NCI-H82 (cell line): ENCODE measurements at places on chromosomes 5 and 9.

- no peak for DNase-seq
Observed at GRCh38 chr5:159805021-159805420, 111.3 kb upstream of the ADRA1B start.

DNA sequence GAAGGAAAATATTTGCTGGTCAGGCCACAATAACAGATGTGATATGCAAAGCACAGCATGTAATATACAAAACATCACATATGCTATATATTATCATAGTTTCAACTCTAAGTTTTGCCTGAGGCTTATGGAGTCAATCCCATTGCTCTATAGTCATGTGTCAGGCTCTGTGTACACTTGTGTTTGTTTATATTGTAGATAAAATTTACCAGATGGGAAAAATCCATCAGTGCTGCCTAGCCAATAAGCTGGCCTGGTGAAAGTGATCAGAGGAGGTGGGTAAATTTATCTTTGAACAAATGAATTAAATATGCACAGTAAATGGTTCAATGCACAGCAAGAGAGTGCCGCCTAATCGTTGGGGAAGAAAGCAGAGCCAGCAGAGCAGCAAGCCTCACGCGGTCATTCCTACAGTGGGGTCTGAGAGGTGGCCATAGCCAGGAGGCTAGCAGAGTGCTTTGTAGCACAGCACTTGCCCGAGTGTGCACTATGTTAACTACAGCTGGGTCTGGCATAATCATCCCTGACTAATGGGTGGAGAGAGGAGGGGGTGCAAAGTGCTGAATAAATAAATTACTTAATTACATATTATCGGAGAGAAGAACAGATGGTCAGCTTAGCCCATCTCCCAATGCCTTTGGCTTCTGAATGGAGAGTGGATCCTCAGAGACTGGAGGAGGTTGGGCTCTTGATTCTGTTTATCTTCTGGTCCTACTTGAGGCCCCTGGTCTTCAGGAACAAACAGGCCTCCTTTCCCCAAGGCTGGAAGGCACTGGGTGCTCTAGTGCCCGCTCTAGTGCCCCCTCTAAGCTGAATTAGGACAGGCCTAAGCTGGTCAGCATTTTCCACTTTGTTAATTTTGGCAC, 153.5 kb downstream of the MAT2B start:
- peak; percentile 98 for DNase-seq

DNA sequence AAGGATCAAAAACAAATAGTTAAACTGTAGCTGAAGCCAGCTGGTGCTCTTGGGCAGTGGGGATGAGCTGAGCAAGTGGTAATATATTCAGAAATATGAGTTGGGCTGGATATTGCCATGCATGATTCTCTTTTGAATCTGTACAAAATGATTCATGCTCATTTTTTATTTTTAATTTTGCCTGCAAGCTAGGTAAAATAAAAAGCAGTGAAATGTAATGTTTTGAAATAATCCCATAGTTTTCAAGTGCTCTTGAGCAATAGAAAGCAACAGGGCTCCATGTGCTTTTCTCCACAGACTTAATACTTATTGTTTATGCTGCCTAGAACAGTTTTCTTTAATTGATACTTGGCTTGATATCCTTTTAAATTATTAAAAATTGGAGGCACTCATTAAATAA, 489.3 kb downstream of the TLE4 start:
- no peak for DNase-seq

- DNase-seq, result no peak
Observed at GRCh38 chr5:149793256-149793550, 63.1 kb downstream of the PPARGC1B start.

- peak; percentile 57 for DNase-seq
Observed at GRCh38 chr5:115246361-115246991, 16.2 kb downstream of the PGGT1B start.

- peak; percentile 69 for DNase-seq
Observed at GRCh38 chr9:93003552-93004407, 54.7 kb upstream of the SUSD3 start.

DNA sequence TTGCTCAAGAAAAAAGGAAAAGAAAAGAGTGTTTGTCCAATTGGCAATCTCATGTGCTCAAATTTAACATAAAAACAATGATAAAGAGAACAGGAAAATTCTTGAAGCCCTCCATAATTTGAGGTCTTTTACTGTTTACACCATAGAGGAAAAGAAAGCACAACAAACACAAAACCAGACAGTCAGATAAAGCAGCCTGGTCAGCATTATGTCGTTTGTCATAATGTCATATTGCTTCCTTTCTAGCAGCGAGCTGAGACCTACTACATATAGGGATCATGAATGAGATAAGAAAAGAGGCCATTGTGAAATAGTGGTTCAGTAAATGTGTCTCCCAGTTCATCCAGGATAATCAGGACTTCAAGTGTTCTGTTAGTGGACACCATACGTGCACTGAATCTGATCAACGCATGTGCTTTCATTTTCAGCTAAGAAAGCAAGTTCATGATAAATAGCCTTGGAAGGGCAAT, 64.7 kb upstream of the SELENOP start:
- DNase-seq, result no peak

DNA sequence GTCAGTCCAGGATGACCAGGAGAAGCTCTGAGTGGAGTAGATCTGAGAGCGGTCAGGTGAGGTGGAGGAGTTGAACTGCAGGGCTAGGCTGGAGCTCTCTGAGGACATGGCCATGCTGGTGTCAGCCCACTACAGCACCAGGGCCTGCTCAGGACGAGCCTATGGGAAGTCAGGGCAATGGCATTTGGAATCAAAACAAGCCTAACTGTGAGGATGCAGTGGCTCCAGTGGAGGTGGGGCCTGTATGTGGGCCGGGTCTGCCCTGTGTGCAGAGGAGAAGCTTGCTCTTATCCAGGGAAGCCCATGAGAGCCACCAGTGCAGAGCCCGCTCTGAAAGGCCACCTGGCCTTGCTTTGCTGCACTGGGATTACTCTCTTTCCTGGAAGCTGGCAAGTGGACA, 11.1 kb downstream of the CXCL14 start:
- no peak for DNase-seq

- DNase-seq, result no peak
Observed at GRCh38 chr5:372996-373709, 51.6 kb downstream of the AHRR start.

- DNase-seq, result no peak
Observed at GRCh38 chr5:173233347-173234128, 1.5 kb downstream of the NKX2-5 start.

DNA sequence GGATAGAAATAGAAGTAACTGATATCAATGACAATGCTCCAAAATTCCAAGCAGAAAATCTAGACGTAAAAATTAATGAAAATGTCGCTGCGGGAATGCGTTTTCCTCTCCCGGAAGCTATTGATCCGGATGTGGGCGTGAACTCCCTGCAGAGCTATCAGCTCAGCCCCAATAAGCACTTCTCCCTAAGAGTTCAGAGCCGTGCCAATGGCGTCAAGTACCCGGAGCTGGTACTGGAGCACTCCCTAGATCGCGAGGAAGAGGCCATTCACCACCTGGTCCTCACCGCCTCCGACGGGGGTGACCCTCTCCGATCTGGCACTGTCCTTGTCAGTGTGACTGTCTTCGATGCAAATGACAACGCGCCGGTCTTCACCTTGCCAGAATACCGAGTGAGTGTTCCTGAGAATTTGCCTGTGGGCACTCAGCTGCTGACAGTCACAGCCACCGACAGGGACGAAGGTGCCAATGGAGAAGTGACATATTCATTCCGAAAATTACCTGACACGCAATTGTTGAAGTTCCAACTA, 818 bp downstream of the PCDHGA10 start:
- DNase-seq, result no peak

GRCh38 chr5:172007175-172008110, 1.0 kb upstream of the FBXW11 start:
- peak; percentile 36 for DNase-seq

GRCh38 chr5:154949781-154950180, 8.9 kb downstream of the MRPL22 start:
- DNase-seq, result no peak

- no peak for DNase-seq
Observed at GRCh38 chr9:134553996-134554372, 87.6 kb upstream of the COL5A1 start.

- DNase-seq, result peak; percentile 59
Observed at GRCh38 chr9:121331992-121332685, 37.9 kb downstream of the STOM start.

GRCh38 chr9:71504636-71505035, 263.7 kb downstream of the CEMIP2 start:
- DNase-seq, result no peak

DNA sequence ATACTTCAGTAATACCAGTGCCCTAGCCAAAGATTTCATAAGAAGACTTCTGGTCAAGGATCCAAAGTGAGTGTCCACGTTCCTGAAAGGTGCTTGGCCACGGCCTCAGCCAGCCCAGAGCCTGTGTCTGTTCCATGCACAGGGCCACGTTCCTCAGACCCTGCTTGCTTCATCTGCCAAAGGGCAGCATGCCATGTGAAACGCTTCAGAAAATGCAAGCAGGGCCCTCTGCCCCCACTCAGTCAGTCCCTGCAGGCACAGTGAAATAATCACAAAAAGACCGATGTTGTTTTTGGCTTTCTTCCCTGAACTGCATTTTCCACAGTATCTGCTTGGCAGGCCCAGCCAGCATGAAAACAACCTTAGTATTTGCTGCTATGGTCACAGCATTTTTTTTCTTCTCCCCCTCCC, 85.5 kb upstream of the CTSL start:
- no peak for DNase-seq

- no peak for DNase-seq
Observed at GRCh38 chr5:157596487-157596886, 20.9 kb upstream of the ADAM19 start.

DNA sequence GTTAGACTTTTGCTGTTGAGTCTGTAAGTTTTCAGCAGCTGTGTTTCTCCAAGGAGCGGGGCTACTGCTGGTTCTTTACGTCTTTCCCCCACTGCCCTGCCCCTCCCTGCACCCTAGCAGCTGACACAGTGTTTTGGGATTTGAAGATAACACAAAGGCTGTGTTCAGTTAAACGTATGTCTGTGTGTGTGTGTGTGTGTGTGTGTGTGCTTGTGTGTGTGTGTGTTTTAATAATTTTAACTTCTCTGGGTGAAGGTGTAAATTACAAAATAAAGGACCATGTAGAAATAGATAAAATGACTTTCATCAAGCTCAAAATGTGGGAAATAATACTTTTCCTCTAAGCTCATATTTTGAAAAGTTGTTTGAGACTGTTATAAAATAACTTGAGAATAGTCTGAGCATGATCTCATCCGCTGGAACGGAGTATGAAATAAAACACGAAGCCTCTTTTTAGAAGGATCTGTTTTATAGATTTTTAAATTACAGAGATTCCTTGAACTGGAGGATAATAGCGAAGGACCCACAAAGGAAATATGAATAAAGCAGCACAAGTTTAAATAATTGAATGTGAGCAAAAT, 10.9 kb downstream of the ABL1 start:
- no peak for DNase-seq

DNA sequence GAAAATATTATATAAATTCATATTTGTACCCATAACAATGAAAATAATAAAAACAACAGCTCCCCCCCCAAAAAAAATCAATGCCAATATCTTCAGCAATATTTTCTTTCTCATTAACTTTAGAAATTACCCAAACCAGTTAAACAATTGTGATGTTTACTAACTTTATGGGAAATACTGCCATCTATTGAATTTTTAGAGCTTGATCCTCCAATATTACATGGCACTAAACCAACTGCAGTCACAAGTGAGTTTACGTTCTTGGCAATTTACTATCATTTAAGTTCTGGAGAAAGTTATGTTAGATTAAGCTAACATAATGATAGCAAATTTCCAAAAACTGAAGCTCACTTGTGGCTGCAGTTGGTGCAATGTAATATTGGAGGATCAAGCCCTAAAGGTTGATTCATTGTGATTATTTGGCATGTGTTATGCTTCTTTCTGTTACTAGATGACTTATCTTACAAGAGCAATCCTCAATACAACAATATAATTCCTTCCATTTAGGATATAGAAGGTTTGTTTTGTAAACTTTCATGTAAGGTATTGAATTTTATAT, 379.5 kb downstream of the CDH18 start:
- peak; percentile 17 for DNase-seq

DNA sequence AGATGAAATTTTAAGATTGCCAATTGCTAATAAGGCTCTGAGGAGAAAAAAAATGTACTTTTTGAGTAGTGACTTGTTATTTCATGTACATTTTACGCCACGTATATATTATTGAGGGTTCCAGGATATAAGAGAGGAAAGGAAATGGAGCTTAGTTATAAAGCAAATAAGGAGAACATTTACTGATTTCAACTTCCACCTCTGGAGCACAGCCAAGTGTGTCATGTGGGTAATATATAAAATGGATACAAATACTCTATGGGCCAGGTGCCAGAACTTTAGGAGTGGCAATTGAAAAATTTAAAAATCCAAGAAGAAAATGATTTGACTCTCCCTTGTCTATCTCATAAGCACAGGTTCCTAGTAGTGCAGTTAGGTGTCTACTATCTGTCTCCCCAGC, 45.0 kb upstream of the VLDLR start:
- DNase-seq, result no peak

DNA sequence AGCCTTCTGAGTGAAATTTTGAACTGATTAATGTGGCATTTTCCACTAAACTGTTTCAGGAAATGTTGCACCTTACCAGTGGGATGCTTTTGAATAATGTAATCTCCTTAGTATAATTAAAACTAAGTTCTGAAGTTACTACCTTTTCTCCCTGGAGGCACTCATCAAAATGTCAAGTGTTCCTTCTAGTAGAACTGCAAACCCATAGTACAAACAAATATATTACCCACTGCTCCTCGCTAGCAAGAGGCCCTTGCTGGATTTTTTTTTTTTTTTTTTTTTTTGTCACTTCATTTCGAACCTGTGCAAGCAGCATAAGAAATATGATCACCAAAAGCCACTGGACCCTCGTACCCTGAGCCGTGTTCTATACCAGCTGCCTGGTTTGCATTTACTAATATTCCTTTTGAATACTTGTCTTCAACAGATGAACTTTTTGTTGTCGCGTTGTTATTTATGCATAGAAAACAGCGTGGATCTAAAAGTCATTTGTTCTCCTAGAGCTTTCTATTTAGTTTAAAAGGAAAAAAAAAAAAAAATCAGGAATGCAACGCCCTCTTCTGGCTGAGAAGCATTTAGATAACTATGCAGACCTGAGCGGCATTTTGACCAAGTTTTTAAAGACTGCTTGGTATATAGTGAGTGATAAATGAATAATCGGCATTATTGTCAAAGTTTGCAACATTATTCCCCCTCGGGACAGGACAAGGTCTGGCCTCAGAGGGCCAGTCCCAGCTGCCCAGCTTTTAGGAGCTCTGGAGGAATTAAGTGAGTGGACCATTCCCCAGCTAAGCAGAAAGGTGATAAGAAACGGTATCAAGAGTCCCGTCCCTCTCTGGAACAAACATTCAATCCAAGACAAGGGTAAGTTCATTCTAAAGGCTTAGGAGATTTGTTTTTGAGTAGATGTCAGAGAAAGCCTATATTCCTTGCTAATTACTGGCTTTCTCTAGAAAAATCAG, 162.5 kb upstream of the KIF2A start:
- DNase-seq, result peak; percentile 47

DNA sequence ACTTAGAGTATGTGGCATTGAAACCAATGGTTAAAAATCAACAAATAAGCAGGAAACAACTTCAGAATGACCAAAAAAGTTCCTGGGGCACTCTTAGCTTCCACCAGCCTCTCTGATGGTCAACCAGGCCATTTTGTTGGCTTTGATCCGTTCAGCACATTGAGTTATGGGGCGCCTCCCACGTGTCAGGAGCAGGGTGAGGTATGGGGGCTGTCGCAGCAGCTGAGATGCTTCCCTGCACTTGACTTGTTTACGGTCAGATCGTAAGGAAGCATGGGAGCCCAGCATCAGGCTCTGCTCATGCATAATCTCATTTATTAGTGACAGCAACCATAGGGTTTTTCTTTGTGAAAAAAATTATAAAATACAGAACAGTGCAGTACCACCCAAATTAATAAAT, 16.7 kb downstream of the SYK start:
- DNase-seq, result no peak
